Right ventricle myocardium inferior (tissue), 1 donor: ENCODE measurements at places on chromosomes 11 and 22.

DNA sequence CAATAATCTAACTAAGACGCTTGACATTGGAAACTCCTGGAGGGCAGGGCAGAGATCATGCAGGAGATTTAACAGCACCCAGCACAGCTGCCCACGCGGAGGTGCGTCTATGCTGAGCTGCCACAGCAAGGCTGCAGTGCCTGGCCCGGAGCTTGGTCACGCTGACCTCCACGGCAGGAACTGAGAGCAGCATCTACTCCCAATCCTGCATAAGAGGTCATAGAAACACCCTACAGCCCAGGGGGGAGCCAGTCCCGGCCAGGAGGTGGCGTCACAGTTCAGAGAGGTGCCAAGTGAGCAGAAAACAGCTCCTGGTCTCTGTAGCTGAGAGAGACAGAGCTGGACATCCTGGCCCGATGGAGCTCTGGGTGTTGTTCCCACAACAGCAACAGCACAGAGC is 121.1 kb upstream of the TMEM45B start:
- DNase-seq = no peak

DNA sequence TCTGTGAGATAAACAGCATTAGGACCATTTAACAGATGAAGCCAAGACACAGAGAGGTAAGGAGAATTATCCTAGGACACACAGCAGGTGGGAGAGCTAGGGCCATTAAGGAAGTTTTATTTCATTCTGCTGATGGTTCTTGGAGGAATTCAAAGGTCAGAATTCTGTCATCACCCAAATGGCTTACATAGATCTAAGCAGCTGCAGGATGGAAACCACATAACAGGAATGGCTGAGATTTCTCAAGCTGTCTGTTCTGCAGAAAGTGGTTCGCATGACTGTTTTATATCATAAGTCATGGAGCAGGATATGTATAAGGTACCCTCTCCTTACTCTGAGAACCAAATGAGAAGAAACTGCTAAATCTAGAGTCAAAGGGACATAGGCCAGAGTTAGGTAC is 163.2 kb upstream of the NARS2 start:
- no peak for DNase-seq

DNA sequence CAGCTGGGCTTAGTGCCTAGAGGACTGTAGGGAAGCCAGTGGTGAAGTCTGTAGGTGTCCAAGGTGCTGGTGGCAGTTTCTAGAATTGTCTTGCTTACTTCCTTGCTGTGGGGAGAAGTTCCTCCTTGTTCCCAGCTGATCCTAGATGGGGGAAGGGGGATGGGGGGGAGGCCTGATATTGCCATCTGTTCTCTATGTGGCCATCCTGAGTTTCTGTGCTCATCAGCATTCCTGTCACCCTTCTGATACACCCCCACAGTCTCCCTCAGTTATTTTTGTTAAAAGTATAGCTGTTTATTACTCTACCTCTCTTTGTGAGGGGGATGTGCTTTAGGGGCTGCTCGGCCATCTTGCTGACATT is 36.5 kb downstream of the MADD start:
- DNase-seq = no peak

DNA sequence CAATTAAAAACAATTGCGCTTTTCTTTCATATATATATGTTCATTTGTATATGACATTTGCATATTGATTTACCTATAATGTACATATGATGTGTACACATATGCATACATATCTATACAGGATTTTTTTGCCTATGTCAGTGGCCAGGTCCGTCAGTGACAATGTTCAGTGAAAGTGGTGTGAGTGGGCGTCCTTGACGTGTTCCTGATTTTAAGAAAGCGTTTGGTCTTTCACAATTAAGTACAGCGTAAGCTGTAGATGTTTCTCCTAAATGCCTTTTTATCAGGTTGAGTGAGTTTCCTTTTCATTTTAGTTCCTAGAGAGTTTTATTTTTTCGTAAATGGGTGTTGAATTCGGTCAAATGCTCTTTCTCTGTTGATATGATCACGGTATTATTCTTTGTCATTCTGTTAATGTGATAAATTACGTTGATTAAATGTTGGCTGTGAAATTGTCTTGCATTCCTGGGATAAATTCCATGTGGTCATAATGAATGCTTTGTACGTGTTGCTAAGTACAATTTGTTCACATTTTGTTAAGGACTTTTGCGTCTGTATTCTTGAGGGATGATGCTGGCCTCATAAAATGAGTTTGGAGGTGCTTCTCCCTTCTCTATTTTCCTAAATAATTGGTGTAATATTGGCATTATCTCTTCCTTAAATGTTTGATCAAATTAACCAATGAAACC is 10.6 kb upstream of the GNB1L start:
- DNase-seq = no peak

- DNase-seq = peak; percentile 41
These were observed 1.1 kb upstream of the FADS2 start for GRCh38 chr11:61826930-61827570.

- DNase-seq = no peak
These were observed 378.8 kb downstream of the DYNC2H1 start for GRCh38 chr11:103488031-103488461.

GRCh38 chr22:45034156-45034555 is 24.4 kb upstream of the PHF21B start:
- no peak for DNase-seq

DNA sequence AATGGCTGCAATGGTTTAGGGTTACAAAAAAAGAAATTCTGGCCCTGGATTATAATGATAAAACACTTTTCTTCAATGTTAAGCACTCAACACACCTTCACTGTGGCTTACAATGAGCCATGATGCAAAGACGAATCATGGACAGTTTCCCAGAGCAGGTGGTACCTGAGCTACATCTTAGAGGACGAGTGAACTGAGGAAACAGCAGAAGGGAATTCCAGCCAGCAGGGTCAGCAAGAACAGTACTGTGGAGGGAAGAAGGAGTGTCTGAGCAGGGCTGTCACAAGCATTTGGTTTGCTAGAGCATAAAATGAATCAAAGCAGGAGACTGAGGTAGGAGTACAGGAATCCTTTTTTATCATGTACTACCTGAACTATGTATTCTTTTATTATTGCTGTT is 332.8 kb upstream of the C11orf87 start:
- no peak for DNase-seq

- no peak for DNase-seq
These were observed 34.3 kb upstream of the CYP2D6 start for GRCh38 chr22:42164901-42165300.

GRCh38 chr11:108926841-108927577 is 262.1 kb downstream of the DDX10 start:
- no peak for DNase-seq

GRCh38 chr22:17951315-17951714 is 73.0 kb downstream of the MICAL3 start:
- DNase-seq = no peak

GRCh38 chr11:23956586-23956985 is 540.3 kb upstream of the LUZP2 start:
- DNase-seq = no peak

GRCh38 chr22:45065726-45066125 is 55.9 kb upstream of the PHF21B start:
- DNase-seq = no peak

- peak; percentile 48 for DNase-seq
These were observed 387.9 kb upstream of the ANO3 start for GRCh38 chr11:25943777-25944661.

- DNase-seq = no peak
These were observed 59.5 kb downstream of the AHNAK start for GRCh38 chr11:62487136-62487535.

- no peak for DNase-seq
These were observed 8.6 kb upstream of the JAML start for GRCh38 chr11:118233377-118233776.

DNA sequence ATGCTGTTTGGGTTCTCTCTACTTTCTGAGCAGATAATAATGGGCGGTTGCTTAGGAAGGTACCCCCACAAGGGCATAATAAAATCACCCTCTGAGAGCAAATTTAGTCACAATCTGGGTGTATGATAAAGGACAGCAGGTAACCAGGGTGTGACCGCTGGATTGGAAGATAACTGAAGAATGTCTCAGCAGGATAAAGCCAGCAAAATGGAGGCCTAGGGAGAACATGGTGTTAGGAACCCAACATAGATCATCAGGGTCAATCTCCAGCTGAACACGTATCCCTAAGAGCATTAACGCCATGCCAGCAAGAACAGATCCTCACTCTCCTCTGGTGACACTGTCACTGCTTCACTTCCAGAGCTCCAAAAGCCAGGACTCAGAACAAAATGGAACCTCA is 64.5 kb upstream of the SCUBE2 start:
- no peak for DNase-seq
